HCT116 (cell line): ENCODE measurements at places on chromosomes 11 and 22.

DNA sequence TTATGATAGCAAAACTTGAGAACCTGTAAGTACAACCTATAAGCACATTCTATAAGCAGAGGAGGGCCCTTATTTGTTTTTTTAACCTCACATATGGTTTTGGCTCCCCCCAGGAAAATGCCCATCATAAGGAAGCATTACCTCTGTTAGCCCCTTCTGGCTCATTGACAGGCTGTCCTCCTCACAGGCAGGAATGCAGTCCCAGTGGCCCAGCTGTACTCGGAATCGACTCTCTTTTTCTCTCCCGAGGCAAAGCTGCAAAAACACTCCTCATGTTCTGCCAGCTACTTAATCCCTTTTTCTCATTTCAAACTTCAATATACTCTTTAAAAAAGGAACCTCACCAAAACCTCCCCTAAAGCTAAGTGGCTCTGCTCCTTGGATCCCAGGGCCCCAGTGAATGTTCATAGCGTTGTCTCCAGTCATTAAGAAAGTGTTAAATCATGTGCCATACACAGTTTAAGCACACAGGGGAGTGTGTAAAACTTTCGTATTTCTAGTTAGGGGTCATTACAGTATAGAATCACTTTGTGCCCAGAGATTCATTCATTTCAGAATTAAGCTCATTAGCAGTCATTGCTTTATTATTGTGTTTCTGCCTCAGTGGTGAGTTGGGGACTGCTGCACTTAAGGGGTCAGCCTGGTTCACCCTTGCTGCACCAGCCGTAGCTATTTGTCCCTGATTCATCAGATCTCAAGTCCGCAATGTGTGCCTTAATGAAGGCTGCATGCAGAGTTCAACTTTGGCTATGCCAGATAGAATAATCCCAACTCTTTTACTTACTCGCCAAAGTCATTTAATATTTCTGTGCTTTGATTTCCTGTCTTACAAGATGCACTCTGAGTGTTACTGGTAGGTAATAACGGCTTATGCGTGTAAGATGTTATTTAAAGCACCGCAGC, 57.6 kb downstream of the JRKL start:
- no peak for DNase-seq

- DNase-seq = no peak
Measured at GRCh38 chr11:8032122-8032521, 45.0 kb downstream of the EIF3F start.

DNA sequence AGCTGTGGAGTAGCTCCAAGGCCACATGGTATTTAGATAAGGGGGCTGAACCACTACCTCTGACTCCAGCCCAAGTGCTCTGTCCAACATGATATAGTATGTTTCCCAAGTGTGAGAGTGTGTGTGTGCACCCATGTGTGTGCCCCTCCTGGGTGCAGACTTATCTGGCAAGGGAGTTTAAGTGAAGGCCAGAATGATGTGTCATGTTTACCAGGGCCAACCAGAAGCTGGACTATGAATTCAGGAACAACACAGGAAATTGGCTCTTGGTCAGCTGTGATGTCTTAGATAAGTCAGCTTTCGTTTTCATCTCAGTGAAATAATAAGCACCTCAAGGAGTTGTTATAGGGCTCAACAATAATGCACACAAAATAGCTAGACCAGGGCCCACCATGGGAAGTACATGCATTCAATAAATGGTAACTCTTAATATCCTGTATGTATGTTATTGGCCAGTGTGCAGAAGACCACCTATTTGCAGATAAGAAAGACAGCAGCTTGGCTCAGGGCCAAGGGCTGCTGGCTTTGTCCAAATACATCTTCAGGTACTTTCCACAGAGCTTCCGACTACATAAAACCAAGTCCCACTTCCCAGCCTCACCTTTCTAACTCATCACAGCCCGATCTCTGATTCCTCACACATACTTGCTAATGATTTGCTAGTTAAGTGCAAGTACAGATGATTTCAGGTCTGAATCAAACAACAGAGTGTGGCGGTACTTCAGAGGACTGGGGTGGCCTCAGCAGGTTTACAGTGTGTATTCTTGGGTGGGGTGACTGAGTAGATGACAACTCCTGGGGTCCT, 120.9 kb downstream of the ME3 start:
- DNase-seq = no peak

DNA sequence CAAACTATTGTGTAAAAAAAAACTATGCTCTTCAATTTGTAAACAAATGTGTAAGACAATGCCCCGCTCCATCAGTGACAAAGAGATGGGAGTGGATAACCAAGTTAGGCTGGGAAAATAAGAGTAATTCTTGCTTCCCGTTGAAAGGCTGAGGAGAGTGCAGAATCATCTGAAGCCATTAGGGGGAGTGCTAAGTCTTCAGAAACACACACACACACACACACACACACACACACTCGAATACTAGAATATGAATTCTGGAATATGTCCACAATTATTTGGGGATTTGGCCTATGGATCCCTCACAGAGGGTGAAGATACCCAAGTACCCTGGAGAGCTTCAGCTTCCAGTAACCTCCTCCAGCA, 27.8 kb upstream of the ROBO3 start:
- peak; percentile 72 for DNase-seq

- no peak for DNase-seq
Measured at GRCh38 chr11:77287615-77288273, 13.7 kb downstream of the GDPD4 start.

GRCh38 chr11:25650319-25650718, 681.6 kb upstream of the ANO3 start:
- DNase-seq = no peak

DNA sequence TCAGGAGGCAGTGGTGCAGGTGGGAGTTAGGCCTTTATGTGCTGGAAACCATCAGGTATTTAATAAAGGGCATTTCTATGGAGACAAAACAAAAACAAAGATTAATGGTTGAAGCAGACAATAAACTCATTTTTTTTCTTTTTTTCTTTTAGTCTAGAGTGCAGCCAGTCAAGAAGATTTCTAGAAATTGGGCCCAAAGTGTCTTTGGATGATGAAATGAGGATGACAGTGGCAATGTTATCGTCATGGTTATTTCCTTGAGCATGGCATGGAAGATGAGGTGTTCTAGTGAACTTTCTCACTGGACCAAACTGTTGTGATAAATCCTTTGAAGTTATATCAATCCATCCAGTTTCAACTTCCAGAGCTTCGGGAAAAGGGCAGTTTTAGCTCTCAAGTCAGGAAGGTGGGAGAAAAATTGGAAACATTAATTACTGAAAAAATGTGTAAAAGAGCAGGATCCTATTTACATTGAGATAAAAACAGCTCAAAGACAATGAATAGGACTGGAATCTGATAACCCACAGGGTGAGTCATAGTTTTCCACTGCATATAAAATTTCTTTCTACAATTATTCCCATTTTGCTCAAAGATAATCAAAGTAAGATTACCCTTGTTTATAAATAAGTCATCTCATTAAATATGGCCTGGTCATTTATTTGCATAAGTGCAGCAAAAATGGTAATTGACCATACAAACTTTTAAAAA, 33.0 kb downstream of the PRR5L start:
- DNase-seq = no peak

DNA sequence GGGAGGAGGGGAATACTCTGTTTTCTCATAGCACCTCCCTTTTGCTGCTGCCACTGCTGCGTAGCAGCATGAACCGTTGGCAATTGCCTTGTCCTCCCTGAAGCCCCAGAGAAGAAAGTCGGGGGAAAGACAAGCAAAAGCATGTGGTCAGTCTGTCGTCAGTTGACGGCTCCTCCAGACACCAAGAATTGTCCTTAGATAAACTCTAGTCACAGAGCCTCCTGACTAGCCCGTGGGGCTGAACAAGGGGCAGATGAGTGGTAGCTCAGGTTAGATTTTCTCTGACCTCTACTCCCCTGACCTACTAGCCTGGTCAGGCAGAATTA, 126.4 kb upstream of the HSD17B12 start:
- DNase-seq = no peak

- peak; percentile 95 for DNase-seq
Measured at GRCh38 chr22:47328550-47329243, 566.2 kb downstream of the TBC1D22A start.

DNA sequence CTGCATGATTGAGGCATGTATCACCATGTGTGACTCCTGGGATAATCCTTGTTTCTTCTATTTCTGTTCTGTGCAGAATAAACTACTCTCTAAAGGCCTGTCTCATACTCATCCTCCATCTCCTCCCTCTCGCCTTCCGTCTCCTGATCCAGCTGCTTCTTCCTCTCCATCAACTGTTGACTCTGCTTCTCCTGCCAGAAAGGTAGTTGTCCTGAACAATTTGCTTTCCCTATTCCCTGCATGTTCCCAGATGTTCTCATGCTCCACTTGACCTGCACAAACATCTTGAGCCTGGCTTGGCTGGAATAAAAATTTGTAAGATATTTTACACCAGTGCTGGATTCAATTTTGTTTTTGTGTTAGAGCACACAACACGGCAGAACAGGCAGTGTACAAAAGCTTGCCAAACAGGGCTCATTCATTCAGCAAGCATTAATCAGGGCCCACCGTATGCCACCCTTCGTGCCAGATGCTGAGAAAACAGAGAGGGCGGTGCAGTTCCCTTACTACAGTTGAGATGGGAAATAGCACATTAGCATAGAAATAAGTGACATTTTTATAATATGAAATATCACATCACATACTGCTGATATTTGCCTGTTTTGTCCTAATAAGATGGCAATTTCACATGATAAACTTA, 133.3 kb upstream of the PARVA start:
- no peak for DNase-seq

DNA sequence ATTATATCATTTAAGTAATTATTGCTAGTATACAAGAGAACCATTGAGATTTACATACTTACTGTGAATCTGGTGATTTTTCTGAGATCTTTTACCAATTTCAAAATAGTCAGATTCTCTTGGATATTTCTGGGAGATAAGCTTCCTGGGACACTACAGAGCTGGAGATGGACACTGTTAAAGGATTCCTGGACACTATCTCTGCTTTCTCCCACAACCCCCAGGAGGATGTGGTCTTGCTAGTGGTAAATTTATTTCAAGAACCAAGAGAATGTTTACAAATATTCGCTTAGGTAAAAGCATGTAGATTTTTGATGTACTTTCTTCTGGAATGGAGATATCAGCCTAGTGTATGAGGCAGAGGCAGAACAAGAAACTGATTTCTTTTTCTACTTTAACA, 12.9 kb downstream of the CCDC82 start:
- no peak for DNase-seq

DNA sequence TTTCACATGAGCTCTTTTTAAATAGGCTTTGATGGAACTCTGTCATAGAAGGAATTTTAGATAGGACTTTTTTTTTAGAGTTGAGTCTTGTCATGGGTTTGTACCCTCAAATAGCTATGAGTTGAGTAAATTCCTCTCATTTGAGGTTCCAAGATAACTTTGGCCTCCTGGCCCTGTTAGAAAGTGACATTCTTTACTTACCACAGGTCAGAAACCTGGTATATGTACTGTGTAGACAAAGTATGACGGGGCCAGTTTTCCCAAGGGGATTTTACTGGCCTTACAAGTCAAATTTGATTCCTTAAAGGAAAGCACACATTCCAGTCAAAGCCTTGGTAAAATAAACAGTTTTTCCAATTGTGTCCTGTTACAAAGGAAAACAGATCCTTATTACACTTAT, 729.3 kb upstream of the LUZP2 start:
- DNase-seq = no peak

DNA sequence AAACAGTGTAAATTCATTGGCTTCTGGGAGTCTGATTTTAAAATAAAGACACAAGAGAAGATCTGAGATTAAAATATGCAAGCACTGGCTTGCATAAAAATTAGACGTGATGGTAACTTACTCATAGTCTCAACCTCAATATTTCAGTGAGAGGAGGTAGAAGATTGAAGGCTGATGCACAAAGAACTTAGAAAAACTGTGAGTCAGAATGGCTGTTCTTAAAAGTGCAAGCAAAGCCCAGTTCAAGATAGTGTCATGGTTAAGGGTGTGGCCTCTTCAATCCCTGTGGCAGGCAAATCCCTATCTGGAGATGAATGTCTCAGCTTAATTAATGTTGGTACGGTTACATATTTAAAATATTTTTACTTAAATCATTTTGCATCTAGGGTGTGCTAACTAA, 33.6 kb upstream of the FIBIN start:
- DNase-seq = no peak

- DNase-seq = no peak
Measured at GRCh38 chr22:47354668-47355387, 592.4 kb downstream of the TBC1D22A start.
